T-helper 2 cell (primary cell): ENCODE measurements at places on chromosomes 2 and 18.

DNA sequence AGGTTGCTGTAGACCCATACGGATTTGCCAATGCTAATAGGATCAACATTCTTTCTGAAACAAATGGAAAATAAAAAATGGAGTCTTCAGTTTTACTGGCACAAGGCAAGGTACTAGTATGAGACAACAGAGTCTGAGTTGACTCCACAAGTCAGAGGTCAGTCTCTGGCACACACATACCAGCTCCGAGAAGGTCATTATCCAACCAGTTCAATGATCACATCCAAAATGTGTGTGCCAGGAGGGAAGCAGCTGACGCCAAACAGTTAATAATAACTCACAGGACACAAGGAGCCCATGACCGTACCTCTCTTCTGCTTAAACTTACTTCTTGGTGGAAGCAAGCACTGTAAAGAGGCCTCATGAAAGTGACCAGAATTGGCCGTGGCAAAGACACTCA, 528.6 kb downstream of the ZNF516 start:
- no peak for DNase-seq

DNA sequence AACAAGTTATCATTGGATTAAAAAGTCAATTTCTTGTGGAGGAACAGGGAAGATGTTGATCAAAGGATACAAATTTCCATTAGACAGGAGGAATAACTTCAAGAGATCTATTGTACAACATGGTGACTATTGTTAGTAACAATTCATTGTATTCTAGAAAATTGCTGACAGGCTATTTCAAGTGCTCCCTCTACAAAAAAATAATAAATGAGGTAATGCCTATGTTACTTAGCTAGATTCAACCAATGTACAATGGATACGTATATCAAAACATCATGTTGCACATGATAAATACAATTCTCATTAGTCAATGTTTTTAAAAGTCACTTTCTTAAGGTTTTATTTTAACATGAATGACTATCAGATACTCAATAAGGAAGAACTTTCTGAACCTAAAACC, 33.5 kb downstream of the TFCP2L1 start:
- DNase-seq, result no peak

DNA sequence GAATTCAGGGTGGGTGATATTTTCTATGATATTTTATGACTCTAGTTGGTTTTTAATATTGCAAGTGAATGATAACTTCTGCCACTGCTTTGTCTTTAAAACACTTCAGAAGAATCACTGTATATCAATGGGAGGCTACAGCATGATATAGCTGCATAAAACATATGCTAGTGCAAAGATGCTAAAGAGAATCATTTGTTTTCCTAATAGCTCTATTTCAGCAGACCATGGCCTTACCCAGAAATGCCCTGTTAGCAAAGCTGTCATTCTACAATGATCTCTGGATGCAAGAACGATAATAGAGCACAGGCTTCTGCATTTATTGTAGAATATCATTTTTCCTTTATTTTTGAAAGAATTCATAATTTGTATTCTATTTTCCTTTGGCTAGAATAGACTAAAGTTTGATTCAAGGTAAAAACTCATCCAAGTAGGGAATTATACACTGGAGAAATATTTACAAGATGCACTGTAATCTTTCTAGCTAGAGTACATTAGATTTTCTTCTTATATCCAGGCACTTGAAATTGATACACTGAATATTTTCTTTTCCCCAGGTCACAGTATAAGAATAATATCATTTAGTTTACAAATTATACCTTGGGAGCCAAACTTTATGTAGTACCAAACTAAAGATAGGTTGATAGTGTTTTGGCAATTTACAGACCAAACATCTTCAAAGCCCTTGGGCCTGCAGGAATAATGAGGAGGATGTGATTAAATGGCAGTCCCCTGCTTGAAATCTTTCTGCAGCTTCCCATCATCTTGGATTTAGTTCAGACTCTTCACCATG, 252.6 kb upstream of the LINC00305 start:
- no peak for DNase-seq

DNA sequence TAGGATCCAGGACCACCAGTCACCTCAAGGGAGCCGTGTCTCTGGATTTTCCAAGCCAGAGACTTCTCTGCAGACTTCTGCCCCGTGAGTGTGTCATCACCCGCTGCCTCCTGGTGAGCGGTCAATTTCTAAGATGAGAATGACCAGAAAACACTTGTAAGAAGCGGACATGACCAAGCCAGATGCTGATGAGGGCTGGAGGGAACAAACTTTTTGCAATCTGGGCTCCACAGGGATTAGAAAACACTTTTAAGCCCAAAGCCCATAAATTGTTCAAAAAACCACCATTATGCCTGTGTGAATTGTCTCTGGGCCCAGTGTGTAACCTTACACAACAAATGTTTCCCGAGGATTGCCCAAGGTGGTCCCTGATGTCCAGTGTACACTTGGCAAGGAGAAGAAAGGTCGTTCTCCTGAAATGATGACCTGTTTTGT, 5.3 kb upstream of the NPPC start:
- DNase-seq, result no peak

DNA sequence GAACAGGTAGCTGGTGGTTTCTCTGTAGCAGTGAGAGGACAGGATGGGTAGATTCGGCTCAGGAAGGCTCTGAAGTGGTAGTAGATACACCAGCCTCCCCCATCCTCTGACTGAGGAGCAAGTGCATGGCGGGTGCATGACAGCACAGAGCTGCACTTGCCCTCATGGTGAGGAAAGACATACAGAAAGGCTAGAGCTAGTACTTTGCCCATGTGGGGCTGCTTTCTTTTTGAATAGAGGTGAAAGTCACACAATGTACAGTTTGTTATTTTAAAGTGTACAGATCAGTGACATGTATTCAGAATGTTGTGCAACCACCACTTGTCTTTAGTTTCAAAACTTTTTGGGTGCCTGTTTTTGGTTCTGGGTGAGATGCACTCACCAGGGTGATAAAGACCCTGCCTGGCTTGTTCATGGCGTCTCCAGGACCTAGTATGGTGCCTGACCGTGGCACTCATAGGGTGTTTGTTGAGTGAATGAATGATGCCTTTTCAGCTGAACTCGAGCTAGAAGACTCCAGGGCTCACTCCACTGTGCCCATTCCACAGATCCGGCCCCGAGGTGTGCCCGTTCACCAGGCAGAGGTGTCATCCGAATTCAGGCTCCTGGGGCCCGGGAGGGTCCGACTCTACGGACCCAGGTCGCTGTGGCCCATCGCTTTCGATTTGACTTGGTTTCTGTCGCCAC, 421 bp upstream of the VAMP5 start:
- DNase-seq, result no peak

DNA sequence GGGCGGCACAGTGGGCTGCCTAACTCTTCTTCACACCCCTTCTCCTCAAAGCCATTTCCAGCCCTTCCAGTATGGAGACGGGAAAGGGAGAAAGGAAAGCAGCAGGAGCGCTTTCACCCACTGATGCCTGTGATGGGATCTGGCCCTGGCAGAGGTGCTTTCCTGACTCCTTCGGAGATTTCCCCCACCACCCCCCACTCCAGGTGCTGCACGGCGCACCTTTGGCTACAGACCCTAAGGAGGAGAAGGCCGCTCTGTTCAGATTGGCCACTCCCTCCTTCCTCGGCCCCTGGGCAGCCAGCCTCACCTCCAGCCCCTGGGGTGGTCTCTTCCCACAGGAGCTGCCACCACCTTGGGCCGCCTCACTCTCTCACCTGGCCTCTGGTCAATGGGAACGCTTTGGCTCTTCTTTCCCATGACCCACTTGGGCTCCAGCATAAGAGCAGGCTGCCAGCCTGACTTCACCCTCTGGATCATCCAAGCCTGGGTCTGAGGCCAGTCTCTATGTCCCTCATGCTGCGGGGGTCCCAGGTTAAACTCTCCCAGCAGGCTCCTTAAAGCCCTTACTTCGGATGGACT, 18.4 kb upstream of the MAL start:
- DNase-seq, result no peak

GRCh38 chr2:45728458-45728942, 77.0 kb downstream of the PRKCE start:
- no peak for DNase-seq

DNA sequence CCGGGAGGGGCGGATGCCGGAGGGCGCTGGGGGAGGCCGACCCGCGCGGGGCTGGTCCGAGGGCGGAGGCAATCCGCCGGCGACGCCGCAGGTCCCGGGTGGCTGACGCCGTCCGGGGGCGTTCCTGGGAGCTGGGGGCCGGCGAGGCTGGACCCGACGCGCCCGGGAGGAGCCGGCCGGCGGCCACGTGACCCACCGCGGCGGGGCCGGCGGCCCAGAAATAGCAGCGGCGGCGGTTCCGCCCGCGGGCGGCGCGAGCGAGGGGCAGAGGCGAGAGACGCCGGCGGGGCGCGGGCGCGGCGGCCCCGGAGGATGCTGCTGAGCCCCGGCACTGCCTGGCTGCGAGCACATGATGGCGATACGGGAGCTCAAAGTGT, at the start of gene RAB31:
Gene RAB31 (plus strand): TSS at position 245 of the 377 bp plus-strand sequence. CDS start 105 bp downstream, at position 350.
- no peak for DNase-seq

DNA sequence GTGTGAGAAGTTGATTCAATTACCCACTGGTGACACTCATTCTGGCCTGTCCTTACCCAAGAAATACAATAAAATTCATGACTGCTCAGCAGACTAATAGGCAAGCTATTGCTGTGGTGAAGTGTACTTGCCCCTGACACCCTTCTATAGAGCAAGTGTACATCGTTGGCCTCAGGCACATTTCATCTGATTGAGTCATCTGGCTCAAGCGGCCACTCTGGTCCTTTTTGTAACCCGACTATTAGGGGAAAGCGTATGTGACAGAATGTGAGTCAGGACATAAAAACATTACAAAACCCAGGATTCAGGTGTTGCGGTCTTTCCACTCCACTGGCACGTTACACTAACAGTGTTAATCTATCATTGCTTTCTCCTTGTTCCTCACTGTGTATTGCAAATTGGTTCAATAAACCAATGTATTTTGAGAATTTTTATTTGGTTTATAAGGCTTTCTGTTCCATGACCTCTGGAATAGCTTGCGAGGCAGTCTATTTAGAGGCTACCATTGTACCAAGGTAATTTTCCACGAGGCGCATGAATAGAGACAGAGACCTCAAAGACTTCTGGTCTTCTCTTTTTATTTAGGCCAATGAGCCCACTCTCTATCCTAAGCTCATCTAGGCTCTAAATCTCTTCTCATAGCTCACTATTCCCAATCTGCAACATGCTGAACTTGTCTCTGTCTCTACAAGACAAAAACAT, 10.2 kb upstream of the TTC32 start:
- no peak for DNase-seq

- no peak for DNase-seq
Measured at GRCh38 chr18:44048846-44049245, 631.8 kb upstream of the SETBP1 start.

DNA sequence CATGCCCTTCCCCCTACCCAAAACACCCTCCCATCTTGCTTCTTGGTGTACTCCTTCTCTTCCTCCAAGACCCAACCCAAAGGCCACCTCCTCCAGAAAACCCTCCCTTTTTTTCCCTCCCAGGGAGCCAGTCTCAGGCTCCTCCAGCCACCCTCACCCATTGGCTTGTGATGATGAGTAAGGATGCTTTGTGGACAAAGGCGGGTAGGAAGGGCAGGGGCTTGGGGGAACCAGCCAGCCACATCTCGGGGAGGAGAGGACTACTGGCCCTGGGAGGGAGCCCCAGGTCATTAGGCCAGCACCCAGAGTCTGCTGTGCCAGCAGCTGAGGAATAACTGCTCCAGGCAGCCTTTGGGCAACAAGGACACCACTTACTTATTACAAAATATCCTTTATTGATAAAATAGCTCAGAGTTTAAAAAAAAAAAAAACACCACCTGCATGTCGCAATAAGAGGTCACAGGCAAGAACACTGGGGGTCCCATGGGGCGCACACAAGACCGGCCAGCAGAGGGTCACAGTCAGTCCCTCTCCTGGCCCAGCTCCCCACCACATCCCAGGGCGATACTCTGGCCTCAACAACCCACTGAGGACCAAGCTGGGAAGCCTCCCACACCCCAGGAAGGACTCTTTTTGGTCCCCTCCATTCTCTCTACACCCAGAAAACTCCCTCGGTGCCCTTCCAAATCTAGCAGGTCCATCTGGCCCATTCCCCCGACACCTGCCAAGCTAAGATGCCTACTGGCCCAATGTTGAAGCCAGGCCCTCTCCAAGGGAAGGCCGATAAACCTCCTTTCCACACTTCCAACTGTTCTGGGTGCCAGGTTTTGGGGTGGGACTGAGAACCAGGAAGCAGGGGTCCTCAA, 3.6 kb downstream of the ADRA2B start:
- DNase-seq, result no peak

GRCh38 chr2:96463119-96463518, 42.0 kb downstream of the NEURL3 start:
- DNase-seq, result no peak
